ENCODE measurements at places on chromosomes 7 and 10.

DNA sequence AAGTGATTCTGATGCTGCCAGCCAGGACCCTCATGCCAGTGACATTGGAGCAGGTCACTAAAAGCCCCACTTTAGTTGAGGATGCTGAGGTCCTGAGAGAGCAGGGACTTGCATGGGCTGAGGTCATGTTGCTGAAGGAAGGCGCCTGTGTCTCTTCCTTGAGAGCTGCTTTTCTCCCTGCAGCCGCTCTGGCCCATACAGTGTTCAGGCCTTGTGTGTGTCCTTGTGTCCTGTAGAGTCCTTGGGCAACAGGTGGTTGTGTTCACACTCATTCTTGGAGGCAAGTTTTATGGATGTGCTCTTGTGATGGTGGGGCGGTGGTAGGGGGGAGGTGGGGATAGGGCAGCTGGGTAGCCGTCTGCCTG, 33.3 kb downstream of the TSPAN14 start:
- no peak for DNase-seq

DNA sequence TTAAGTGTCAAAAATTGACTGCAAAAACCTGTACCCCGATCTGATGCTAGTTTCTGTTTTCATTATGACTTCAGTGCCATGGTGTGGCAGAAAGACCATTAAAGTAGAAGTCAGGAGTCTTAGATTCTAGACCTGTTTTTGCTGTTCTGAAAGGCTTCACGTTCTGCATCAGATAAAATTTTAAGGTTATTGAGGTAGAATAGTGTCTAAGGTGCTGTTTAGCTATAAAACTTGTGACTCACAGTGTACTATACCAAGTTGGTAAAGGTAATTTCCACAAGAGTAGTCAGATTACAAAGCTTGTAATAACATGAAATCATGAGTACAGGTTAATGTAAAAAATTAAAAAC, 38.6 kb downstream of the ZNRF2 start:
- peak; percentile 87 for DNase-seq

- peak; percentile 40 for DNase-seq
Measured at GRCh38 chr7:110442381-110442837, 648.5 kb upstream of the LRRN3 start.

GRCh38 chr10:11893749-11894278, 70.7 kb downstream of the PROSER2 start:
- DNase-seq: no peak

DNA sequence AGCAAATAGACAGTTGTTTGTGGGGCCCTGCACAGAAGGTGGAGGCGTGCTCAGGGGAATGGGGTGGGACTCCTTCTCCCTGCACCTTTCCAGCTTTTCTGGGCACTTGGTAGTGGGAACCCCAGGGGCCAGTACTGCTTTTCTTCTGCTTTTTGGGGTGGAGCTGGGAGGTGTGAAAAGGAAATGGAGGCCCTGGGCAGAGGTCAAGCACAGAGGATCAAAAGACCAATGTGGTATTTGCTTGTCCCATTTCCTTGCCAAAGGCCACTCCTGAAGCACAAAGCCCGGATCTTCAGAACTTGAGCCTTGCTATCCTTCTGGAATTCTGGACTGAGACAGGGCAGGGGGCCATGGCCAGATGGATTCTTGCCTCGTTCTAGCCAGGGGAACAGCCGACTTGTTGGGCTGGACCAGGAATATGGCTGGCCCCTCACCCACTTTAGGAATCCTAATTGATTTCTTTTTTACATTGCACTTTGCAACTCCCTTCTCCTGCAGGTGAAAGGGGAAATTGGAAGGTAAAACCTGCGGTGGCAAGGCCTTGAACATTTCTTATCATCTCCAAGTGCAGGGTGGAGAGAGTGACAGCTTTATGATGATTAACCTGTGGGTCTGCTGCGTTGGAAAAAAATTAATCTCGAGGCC, 26.5 kb downstream of the ADRA2A start:
- no peak for DNase-seq

- DNase-seq: no peak
Measured at GRCh38 chr10:113524120-113524519, 28.7 kb upstream of the HABP2 start.

GRCh38 chr7:133052826-133053225, 29.1 kb downstream of the CHCHD3 start:
- no peak for DNase-seq

DNA sequence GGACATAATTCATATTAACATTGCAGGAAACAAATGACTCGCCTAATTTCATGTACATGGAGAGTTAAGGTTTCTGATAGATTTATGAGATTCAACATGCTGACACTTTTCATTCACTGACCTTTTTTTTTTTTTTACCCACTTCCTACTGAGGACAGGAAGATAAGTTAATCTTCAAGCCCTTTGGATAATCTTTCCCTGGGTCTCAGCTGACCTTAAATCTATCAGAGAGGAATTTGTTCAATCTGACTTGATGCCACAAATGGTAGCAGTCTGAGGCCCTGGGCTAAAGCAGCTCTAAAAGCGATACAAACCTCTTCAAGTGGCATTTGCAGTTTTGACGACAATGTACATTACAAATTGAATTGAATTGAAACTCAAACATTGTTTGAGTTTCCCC, 493.3 kb upstream of the SORCS1 start:
- no peak for DNase-seq

DNA sequence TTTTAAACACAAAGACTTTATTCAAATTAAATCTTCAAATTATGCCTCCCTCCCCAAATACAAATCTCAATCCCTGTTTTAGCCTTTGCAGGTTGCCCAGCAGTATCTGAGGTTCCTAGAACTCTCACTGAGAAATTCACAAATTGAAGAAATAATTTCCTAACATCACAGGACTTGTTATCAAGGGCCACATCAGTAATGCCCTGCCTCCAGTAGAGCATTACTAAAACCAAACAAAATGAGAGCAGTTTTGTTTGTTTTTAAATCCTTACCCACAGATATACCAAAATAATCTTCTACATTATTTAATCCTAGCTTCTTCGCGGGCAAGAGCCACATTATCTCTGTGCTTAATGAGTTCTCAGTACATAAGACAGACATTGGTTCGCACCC, 152.2 kb downstream of the SGMS1 start:
- DNase-seq: no peak

DNA sequence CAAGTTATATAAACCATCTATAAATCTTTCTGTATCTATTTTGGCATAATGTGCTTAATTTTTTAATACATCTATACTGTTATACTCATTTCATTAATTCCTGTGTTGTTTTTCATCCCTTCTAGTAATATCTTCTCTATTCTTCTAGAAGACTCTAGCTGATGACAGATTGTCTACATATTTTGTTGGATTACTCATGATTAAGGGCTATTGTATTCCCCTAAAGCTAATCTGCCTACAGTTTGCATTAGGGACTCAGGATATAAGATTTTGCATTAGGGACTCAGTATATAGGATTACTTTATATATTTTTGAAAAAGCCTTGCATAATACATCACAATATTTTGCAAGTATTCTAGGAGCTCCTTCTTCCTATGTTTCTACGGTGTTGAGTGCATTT, 8.3 kb upstream of the SEMA3A start:
- no peak for DNase-seq

- DNase-seq: no peak
Measured at GRCh38 chr10:92382631-92383030, 91.7 kb downstream of the MARCHF5 start.

DNA sequence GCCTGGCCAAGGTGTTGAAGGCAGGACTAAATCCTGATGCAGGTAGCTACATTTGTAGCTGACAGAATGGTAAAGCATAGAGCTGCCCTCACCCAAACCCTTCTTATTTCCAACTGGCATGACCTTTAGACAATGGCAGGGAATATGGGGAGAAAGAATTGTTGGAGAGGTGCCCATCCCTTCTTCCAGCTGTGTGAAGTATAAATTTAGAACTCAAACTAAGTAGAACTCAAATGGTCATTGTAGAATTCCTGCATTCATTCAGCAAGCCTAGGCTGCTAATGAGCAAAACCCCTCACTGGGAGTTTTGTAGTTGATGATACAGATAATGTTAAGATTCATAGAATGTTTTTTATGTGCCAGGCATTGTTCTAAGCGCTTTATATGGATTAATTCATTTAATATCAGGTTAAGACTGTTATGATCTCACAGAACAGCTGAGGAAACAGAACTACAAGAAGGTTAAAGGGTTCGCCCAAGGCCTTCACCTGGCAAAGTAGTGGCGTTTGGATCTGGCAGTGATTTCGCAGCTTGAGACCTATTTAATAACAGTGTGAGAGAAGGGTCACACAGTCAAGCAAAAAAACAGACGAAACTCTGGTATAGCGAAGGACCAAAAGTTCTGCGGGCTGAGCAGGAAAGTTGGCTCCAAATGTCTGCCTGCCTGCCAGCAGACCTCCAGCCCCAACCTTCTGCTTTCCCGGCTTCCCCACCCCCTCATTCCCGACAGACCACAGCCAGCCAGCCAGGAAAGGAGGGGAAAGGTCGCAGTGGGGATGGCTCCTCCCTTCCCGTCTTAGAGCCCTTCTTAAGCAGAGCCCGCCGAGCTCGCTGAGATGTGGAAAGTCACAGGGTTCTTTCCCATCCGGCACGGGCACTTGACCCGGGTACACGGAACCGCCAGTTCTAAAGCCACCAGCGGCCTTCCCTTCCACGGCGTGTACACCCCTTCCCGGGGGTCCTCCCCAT, 1.6 kb upstream of the HILPDA start:
- no peak for DNase-seq

- no peak for DNase-seq
Measured at GRCh38 chr7:5500777-5501350, 77.2 kb upstream of the TNRC18 start.

DNA sequence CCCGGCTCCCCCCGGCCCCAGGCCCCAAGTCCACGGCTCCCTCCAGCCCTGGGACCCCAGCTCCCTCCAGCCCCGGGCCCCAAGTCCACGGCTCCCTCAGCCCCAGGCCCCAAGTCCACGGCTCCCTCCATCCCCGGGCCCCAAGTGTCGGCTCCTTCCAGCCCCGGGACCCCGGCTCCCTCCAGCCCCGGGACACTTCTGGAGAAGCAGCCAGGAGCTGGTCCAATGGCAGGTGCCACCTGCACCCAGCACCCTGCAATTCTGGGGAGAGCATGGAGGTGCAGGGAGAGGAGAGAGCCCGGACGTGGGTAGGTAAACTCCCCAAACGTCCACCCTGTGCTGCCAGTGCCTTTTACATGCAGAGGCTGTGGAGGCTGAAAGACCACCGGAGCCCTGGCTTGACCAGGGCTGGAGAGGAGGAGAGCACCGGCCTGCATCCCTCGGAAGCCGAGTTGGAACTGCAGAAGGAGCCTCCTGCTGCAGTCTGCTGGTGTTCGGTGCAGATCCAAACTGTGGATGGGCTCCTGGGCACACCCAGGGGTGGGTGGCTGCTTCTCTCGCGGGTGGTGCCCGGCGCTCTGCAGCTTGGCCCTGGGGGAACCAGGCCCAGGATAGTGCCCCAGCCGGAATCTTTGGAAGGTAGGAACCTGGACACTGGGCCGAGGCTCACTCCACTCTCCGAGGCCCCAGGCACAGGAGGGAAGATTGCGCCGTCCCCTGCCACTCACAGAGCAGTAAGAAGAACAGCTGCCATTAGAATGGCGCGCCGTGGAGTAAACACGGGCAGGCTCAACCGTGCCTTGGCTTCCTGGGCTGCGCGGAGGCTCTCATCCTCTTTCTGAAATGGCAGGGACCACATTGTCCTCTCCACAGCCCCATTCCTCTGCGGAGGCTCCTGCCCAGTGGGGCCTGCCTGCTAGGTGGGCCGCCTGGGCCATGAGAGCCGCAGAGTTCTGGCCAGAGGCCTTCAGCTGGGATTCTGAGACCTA, 14.7 kb downstream of the SHH start:
- DNase-seq: no peak

GRCh38 chr10:132845780-132846595, 60.0 kb upstream of the NKX6-2 start:
- no peak for DNase-seq

DNA sequence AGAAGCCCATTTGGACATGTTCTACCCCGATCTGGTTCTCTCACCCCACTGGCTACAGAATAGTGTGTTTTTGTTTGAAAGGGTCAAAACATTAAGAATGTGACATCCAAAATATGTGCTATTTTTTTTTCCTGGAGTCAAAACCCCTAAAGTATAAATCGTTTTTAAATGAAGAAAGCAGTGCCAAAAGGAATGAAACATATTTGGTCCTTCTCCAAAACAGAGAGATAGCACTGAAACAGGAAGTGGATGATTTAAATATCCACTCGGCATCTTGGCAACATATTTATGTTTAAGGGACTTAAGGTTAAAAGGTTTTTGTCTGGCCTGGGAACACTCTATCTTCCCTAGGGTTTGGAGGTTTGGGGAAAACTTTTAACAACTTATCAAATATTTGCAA, 32.3 kb downstream of the CALD1 start:
- DNase-seq: no peak

DNA sequence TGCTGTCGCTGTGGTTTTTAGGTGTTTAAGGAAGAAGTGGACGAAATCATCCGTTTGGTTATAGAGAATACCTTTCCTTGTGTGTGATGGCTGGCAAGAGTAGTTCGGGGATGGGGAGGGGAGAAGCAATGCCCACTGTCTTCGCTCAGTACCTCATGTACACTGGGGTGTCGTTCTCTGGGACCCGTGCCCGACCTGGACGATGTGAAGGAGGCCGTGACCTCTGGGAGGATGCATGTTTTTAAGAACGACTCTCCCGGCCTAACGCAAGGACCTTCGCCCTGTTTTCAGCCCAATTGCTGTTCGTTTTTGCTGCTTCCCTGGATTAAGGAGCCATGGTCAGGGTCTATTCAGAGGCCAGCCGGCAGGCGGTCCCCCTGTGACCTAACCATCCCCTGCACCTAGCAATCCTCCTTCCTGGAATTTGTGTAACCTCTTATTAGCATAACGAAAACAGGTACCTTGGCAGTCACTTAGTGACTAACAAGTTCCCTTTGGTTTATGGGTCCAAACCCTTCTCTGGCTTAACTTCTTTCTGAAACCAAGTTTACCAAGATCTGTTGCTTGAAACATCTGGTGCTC, 1.3 kb downstream of the NFE2L3 start:
- DNase-seq: no peak

DNA sequence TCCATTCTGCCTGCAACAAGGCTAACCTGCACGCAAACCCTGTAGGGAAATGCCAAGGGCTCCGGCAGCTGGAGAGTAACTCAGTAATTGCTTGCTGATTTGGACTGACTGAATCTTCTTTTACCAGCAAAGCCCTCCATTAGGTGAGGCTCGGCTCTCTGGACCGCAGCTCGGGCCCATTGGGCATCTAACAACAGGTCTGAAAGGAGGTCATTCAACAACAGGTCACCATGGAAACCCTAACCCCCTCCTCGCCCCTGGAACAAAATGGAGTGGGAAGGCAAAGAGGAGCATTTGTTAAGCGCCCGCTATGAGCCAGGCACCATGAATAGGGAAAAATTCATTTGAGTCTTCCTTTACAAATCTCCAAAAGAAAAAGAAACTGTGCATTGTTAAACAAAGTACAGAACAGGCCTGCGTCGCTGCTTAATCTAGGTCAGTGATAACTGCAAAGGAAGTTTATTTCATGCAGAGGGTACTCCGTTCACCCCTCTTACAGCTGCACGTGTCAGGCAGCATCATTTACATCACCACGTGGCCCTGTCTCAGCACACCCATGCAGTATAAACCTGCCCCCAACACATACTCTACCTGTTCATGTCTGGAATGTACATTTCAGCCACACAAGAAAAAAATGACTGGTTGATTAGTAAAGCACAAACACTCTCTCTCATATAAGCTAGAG, 248.8 kb upstream of the NEBL start:
- DNase-seq: no peak

- DNase-seq: no peak
Measured at GRCh38 chr10:76397181-76398042, 966.0 kb downstream of the LRMDA start.

GRCh38 chr7:129298268-129298893, 73.6 kb downstream of the AHCYL2 start:
- DNase-seq: peak; percentile 25

GRCh38 chr10:19818876-19819275, 2.6 kb downstream of the PLXDC2 start:
- DNase-seq: no peak
